ENCODE measurements at places on chromosomes 1 and 21.

DNA sequence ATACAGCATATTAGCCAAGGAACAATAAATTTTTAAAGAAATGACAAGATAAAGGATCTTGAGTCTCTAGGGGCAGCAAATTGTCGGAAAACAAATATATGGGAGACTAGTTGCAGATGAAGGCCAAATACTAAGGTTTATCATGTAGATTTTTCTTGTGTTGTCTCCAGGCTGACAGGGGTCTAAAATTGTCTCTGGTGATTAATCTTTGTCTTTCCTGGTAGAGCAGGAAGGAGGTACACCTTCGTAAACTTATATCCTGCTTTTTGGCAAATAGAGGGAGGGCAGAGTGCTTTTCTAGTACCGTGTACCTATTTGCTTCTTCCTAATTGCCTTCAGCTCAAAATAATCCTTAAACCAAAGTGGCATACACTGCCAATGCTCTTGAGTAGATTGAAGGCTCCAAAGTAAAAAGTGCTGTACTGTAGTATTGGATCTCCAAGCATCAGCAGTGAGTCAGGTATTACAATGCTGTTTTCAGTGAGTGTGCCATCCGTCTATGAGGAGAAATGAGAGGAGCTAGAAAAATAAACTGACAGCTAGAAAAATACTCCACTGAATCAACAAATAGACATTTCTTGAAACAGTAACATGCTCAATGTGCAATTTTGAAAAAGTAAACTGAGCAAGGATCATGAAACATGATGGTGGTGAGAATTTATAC is 1.8 kb upstream of the LEPR start:
- DNase-seq, result no peak

- no peak for DNase-seq
Observed at GRCh38 chr1:58927041-58927721, 143.3 kb upstream of the JUN start.

GRCh38 chr1:39199593-39199992 is 4.9 kb upstream of the MACF1 start:
- no peak for DNase-seq

GRCh38 chr1:24481843-24482610 is 20.6 kb upstream of the RCAN3 start:
- DNase-seq, result no peak

DNA sequence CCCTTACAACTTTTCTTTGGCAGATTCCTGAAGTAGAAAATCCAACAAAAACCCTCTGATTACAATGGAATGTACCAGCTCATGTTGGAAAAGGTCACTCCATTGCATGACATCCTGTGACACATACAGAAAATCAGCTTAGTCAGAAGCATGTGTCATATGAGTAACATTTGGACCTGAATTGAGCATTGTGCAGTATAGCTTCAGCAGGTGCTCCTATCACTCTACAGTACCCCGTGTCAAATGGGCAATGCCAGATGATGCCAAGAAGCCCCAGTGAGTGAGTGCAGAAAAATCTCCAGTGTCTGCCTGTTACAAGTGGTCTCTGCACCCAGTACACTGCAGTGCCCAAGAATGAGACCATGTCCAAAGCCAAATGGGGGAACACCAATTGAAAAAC is 129.7 kb upstream of the RUNX1 start:
- no peak for DNase-seq

DNA sequence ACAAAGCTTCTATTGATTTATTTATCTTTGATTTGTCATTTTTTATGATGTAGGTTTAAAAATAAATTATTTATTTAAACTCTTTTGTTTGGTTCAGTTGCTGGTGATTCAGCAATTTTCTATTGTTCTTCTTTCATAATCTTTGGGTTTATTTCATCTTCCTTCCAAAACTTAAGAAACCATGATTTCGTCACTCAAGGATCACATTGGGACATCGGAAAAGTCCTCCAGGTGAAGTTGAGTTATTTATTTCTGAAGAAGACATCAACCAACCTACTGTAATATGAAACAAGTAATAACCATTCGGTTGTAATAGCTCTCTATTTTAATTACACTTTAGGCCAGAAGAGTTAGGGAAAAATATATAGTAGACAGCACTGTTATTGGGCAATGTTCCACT is 23.0 kb upstream of the WLS start:
- DNase-seq, result no peak

- DNase-seq, result no peak
Observed at GRCh38 chr1:72915581-72915980, 633.2 kb upstream of the NEGR1 start.

GRCh38 chr1:213905344-213905743 is 82.4 kb upstream of the PROX1 start:
- no peak for DNase-seq

GRCh38 chr1:89254658-89255287 is 17.9 kb downstream of the GBP5 start:
- DNase-seq, result no peak

GRCh38 chr1:47175227-47175934 is 14.5 kb downstream of the PDZK1IP1 start:
- DNase-seq, result no peak

- DNase-seq, result no peak
Observed at GRCh38 chr1:64811131-64811530, 66.3 kb downstream of the RAVER2 start.

DNA sequence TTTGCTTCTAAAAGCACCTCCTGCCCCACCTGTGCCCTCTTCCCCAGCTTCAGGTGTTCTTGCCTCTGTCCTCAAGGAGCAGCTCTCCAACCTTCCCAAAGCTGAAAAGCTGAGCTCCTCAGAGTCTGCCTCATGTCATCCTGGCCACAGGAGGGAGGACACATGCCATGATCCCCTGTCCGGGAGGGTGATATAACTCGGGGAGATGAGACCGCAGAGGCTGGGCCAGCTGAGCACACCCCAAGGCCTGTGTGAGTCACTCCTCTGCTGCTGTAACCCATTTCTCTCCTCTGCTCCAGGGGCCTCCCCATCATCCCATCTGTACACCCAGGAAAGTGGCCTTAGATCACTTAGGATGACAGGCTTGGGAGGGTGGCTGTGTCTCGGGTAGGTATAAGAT is 49.8 kb downstream of the EPHB2 start:
- DNase-seq, result no peak

DNA sequence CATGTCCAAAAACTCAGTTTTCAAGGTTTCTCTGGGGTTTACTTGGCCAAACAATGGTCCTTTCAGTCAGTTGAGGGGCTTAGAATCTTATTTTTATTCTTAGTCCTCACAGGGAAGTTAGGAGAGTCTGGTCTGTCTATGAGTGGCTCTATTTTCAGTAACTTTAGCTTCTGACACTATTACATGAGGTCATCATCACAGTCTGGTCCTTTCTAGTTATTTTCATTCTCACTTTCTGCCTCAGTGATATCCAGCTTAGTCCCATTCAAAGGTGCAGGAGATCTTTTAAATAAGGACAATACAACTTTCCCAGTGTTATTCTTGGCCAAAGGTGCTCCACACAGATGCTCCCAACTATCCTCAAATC is 30.0 kb upstream of the FGGY start:
- DNase-seq, result no peak

DNA sequence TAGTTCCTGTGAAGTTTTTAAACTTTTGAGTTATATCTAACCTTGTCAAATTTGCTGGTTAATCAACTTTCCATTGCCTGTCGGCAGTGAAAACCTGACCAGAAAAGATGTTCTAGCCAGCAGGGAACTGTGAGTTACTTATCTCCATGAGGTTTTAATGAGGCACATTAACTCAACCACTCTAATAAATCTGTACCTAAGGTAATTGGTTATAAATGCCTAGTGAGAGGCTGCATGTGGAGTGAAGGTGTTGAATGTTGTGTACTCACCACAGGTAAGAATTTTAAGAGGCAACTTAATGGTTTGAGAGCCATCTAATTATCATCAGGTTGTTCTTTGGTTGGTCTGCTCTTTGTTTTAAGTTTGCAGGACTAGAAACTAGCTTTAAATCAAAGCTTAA is 138.4 kb upstream of the LHX8 start:
- no peak for DNase-seq

DNA sequence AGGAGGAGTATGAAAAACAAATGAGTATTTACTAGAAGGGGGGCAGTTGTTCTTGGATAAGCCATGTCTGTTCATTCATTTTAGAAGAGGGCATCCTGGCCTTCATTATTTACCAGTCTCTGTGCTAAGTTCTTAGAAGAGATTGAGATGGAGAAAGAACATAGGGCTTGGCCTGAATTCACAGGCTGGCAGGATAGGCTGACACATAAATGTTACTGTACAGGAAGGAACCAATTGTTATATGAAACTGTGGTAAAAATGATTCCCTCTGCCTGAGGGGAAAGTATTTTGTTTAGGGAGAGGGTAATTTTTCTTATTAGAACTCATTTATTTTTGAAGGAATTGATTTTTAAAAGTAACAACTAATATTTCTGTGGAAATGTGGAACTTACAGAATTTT is 99.5 kb downstream of the MAN1A2 start:
- DNase-seq, result no peak

- DNase-seq, result no peak
Observed at GRCh38 chr1:18148461-18148860, 40.9 kb downstream of the IGSF21 start.

DNA sequence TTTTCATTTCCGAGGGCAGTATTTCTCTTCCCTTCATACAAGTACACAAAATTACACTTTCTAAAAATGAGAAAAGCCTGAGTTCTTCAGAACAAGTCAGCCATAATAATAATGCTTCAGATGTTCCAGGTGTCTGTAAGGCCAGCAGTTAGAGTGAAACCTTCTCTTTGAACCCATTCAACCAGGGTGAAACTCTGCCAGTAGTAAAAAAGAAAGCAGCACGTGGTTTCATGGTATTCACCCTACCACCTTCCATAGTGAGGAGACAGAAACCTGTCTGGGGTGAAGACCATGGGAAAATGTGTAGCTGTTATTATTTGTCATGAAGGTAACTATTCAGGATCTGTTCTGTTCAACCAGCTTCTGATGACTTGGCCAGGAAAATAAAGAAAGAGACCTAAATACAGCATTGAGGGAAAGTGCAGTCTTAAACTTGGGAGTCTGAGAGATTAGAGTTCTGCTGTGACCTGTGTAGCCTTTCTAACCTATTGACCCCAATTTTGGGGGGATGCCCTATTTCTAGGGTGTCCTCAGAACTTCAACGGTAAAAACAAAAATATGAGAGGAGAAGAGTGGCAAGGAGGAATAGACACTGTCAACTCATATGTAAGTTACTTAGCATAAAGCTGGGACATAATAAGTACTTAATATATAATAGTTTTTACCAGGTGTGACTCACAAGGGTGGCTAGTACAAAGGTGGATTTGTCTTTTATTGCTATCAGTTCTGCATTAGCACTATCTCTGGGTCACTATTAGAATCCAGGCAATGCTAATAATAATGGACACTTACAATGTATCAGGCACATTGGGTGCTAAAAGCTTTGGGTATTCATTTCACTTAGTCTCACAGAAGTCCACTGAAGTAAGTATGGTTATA is 70.0 kb upstream of the TNFSF4 start:
- DNase-seq, result no peak

- no peak for DNase-seq
Observed at GRCh38 chr21:36117286-36117741, 17.6 kb upstream of the CBR3 start.

DNA sequence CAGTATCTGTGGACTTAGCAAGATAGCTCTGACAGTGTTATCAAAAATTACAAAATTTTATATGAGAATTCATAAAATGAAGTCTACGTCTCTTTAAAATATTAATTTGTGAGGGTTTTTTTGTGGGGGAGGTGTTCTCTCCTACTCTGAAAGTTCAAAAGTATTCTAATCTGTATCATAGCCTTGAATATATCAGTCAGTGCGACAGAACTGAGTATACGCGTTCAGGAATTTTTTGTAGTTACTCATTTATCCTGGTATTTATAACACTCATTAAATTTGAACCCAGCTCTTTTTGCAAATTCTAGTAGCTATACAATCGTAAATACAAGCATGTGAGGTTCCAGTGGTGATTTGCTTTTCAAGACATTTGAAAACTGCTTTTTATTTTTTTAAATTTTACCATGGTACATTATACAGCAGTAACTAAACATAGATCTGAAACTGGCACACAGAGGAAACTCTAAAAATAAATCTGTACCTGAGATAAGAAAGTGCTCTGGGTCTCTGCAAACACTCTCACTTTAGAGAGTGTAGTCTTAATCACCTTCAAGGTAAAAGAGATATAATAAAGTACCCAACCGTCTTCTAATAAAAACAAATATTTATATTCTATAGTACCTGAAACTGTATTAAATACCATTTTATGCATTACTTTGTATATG is 178.4 kb upstream of the ADAMTS5 start:
- no peak for DNase-seq

DNA sequence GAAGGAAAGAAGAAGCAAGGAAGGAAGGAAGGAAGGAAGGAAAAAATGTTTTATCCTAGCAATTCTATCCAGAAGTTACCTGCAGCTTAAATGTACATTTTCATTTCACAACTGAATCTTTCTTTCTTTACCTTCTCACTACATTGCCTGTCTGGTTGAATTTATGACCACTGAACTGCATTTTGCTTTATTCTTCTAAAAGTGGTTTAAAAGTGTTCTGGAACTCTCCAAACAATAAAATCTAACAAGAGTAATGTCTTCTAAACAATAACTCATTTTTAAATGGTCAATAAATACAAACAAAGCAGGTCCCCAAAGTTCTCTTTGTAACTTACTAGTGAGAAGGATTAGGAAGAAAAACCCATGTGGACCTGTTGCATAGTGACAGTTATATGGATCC is 587.5 kb upstream of the NEGR1 start:
- DNase-seq, result no peak

GRCh38 chr1:63269571-63269970 is 52.8 kb upstream of the FOXD3 start:
- DNase-seq, result no peak

- DNase-seq, result no peak
Observed at GRCh38 chr1:25360596-25361581, 22.8 kb downstream of the TMEM50A start.

DNA sequence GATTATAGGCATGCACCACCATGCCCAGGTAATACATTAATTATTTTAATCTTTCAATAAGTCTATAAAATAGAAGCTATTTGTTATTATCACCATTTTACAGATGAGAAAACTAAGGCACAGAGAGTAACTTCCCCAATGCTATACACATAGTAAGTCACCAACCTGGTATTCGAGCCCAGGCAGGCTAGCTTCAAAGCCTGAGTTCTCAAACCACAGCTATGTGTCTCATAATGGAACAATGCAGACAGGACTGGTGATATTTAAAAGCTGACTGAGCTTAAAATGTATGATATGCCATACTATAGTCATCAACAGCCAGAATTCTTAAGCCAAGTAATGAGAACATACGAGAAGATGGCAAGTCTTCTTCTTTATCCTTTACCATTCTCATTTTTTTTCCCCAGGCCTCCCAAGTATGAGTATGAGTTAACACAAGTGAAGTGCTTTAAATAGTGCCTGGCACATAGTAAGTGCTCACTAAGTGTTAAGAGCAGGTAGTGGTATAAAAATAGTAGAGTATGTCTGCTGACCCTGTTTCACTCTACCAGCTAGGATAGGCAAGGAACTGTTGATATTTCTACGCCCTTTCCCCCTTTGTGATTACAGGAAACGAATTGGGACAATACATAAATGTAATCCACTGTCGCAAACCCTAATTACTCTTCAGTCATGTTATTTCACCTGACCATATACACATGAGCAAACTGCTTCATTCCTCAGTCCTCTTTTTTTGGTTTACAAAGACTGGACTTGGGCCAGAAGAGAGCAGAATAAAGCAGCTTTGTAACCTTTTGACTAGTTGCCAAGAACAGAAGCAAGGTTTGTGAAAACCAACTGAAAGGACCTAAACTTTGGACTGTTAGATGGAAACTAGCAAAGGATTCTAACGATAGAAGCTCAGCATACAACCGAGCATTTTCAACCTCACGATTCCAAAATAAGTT is 9.5 kb downstream of the EYA3 start:
- no peak for DNase-seq

All from activated T-helper 9 cell treated with anti-CD3 and anti-CD28 coated beads, Interleukin-2, amount 50 U/mL, for 16 hours (primary cell).